ENCODE measurements at places on chromosomes 1 and 21.
A peak's percentile ranks its signal among the peaks of the same experiment; 100 is the strongest.

- no peak for DNase-seq
These were observed 33.9 kb upstream of the PDC start for GRCh38 chr1:186494832-186495271.

DNA sequence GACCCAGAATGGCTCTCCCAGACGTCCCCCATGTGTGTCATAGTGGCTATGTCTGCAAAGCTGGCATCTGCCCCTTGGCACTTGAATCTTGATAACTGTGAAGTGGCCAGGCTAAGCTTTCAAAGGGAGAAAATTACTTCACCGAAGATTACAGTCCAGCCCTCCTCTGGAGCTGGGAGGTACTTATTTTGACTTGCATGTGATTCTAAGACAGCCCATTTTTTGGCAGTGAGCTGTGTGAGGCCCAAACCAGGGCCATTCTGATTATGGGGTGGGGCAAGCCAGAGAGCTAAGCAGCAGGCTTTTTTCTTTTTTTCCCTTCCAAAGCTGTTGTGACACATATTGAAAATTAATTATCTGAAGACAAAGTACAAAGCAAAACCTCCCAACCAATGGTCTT lies 42.1 kb upstream of the C8B start:
- no peak for DNase-seq

DNA sequence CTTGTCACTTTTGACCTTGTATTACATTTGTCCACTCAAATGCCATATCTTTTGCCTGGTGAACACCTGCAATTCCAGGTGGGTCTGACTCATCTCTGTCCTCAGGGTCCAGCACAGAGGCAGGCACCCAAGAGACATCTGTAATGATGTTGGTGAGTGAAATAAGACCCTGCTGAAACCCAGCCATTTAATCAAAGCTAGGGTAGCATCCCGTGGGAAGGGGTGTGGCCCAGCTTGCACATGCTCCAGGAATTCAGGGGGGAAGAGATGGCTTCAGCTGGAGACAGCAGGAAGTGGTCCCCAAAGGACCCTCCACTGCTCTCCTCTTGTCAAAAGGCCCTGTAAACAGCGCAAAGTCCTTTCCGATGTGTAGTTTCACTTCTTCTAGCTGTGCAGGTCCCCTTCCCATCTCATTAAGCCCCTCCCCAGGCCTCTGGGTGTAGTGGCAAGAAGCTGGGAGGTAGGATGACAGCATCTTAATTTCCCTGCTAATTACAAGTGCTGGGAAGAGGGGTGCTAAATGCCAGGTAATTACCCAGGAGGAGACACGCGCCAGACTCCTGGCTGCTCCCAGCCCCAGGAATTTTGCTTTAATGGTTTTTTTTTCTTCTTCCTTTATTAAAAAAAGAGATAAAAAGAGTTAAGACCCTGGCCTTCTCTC lies 54.4 kb upstream of the TRABD2B start:
- no peak for DNase-seq

- no peak for DNase-seq
These were observed 112.9 kb upstream of the RAB3GAP2 start for GRCh38 chr1:220385158-220385557.

- no peak for DNase-seq
These were observed 13.4 kb downstream of the FBLIM1 start for GRCh38 chr1:15771836-15772515.

DNA sequence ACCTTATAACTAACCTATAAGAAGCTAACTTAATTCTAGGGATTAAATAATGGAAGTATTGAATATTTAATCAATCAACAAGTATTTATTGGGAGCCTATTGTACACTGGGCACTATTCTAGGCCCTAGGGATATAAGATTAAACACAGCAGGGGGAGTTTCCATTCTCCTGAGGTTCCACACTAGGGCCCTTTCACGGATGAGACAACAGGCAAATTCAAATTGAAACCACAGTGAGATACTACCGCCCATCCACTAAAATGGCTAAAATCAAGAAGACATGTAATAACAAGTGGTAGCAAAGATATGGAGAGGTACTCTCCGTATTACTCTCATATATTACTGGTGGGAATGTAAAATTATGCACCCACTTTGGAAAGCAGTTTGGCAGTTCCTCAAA lies 674.4 kb downstream of the KIF26B start:
- no peak for DNase-seq

GRCh38 chr1:110067479-110067892 lies 3.0 kb downstream of the ALX3 start:
- no peak for DNase-seq

GRCh38 chr1:20678599-20678998 lies 17.4 kb upstream of the DDOST start:
- no peak for DNase-seq

GRCh38 chr1:181514298-181515290 lies 31.3 kb downstream of the CACNA1E start:
- no peak for DNase-seq

DNA sequence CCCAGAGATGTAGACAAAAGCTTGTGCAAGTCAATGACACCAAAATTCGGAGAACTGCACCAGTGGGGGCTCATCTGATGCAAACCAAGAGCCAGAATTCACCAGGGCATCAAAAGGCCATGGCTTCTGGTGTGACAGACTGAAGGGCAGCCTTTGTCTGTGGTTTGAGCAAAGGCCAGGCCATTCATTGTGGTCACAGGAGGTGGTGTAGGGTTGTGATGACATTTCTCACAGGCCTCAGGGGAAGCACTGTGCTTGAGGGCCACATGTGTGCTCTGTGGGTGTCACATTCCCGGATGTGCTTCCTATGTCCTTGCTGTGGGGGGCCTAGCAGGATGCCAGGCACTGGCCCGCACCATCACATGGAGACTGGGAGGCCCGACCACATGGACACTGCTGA lies 22.5 kb upstream of the KCNE1 start:
- DNase-seq: no peak

- no peak for DNase-seq
These were observed 91.8 kb upstream of the GJB5 start for GRCh38 chr1:34663031-34663430.

GRCh38 chr1:93769777-93770176 lies 88.1 kb upstream of the BCAR3 start:
- DNase-seq: no peak

GRCh38 chr21:43206231-43207042 lies 37.6 kb downstream of the CRYAA start:
- DNase-seq: no peak

DNA sequence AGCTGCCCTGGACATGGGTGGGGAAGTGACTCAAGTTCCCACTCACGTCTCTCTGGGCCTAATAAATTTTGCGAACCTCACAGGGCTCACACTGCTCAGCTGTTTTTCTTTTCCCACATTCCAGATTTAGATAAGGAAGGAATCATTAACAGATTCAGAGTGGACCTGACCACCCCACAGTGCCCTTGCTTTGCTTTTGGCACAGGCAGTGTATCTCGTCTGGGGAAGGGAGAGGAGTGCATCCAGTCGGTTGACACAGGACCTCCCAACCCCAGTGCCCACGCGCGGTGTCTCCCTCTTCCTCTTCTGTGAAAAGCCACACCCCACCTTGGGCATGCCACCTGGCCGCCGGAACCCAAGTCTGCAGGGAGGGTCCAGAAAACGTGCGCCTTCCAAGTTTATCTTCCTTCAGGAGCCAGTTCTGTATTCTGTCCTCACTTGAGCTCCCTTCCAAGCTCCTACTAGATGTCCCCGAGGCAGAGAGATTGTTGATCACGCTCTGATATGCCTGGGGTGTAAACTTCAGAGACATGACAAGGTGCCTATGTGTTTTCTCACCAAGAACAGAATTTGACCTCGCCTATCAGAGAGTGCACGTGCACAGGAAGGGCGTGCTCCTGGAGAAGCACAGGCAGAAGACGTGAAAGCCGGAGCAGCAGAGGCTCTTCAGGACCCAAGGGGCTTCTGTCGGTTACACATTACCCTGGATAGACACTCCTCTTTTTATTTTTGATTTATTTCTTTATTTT lies 9.5 kb upstream of the SLC2A5 start:
- DNase-seq: no peak

GRCh38 chr21:17539323-17539722 lies 26.5 kb downstream of the CXADR start:
- DNase-seq: no peak

- no peak for DNase-seq
These were observed 90.4 kb downstream of the KIF26B start for GRCh38 chr1:245245021-245245667.

GRCh38 chr1:179549368-179549700 lies 26.4 kb downstream of the NPHS2 start:
- no peak for DNase-seq

- no peak for DNase-seq
These were observed 18.1 kb upstream of the SHE start for GRCh38 chr1:154520333-154520732.

- no peak for DNase-seq
These were observed 3.0 kb downstream of the HSPB7 start for GRCh38 chr1:16014509-16015482.

DNA sequence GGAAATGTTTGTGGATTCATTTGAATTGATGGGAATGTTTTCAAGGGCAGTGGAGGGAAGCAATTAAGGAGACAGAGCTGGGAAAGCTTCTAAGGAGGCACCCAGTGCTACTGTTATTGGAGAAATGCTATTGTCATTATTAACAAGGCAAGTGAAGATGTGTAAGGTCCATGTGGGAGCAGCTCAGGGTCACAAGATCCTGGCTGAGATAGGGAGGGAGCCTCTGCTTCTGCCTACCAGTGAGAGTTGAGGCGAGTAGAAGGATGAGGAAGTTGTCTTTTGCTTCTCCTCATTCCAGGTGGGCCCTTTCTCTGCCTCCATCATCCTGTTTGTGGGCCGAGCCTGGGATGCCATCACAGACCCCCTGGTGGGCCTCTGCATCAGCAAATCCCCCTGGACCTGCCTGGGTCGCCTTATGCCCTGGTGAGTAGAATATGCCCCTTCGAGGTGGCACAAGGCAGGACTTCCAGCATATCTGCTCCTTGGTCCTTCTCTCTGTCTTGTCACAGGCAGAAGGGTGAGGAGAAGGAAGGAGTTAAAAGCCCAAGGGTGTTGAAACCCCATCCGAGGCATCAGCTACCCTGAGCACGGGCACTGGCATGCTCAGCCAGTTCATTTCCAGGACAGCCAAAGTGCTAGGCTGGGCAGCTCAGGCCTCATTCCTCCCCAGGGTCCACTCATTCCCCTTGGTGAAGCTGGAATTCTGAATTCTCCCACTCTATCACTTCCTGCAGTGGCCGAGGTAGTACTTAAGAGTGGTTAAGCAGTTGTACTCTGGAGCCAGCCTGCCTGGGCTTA lies 3.7 kb downstream of the MFSD2A start:
- DNase-seq: no peak

DNA sequence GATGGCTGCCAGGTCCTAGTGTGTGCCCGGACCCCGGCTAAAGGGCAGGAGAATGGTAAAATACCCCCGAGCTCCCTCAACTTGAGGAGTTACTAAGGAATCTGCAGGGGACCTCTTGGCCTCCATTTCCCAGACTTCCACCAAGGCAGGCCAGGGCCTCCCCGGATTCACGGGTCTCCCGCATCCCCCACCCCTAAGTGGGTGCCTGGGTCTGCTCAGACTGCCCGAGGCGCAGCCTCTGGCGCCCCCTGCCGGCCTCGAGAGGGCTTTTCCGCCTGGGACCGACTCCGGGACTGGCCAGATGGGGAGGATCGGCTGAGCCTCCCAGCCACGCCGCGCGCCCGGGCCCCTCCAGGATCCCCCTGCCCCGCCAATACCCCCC lies 1.7 kb downstream of the PLEKHG5 start:
- peak; percentile 44 for DNase-seq

- no peak for DNase-seq
These were observed 24.6 kb downstream of the SLC27A3 start for GRCh38 chr1:153799566-153800465.

GRCh38 chr1:21229246-21230000 lies 52.7 kb upstream of the EIF4G3 start:
- DNase-seq: no peak

GRCh38 chr1:20410503-20410902 lies 75.5 kb downstream of the CAMK2N1 start:
- no peak for DNase-seq

DNA sequence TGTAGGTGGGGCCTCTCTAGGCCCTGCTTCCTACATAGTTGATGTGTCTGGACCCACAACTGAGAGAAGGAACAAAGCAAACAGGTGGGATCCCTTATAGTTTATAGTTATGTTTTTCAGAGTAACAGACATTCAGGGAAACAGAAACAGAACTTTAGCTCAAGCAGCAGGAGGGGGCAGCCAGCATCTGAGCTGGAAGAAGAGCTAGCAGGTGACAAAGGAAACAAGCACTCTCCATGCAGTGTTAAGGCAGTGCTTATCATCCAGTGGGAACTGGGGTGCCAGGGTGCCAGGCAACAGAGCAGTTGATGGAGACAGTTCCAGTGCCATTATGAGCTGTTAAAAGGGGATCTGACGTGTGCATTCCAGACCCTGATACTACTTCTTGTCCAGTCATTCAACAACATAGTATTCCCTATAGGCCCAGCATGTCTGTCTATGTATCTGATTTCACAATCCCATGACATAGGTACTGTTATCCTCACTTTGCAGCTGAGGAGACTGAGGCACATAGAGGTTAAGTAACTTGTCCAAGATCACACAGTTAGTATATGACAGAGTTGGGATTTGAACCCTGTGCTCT lies 13.5 kb downstream of the HIVEP3 start:
- DNase-seq: no peak

- DNase-seq: no peak
These were observed 39.2 kb upstream of the CTTNBP2NL start for GRCh38 chr1:112356765-112357164.
